ENCODE measurements at places on chromosomes 4 and X.

DNA sequence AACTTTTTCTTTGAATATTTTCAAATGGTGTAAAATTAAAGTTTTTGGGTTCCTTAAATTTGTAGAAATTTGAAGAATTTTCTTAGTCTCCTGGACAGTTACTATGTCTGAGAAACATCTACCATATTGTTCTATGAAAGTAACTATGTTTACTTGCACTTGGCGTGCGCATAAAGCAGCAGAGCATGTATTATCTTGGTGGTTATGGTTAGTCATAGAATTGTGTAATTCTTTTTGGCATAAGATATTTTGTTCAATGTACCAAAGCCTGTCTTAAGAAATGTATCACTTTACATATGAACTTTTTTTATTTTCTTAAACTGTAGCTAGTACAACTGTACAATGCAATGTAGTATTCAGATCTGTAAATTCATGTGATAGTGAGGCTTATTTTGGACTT, 49.2 kb downstream of the CDS1 start:
- DNase-seq = no peak

- DNase-seq = no peak
These were observed 19.2 kb downstream of the STIM2 start for GRCh38 chr4:26879805-26880204.

DNA sequence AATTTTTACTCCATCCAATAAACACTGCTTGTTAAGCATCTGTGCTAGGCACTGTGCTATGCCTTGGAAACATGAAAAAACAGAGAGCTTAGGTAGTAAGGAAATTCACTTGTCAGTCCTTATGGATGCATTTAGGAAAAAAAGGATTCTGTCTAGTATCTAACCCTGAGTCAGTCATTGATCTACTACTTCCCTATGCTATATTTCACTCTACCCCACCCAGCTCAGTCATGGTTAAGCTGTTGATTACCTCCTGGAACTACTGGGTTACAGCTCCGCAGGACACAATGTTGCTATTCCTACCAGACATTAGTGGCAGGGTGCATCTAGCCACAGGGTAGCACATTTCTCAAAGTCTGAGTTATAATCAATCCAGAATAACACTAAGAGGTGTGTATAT, 2.9 kb upstream of the USP53 start:
- DNase-seq = no peak

- DNase-seq = no peak
These were observed 89.1 kb upstream of the TSPAN5 start for GRCh38 chr4:98747393-98748091.

GRCh38 chrX:103276581-103277002, at the start of gene TCEAL5:
TSS of gene TCEAL5 (minus strand) at chrX:103276750. CDS start at chrX:103274563, 2,187 bp downstream.
- peak; percentile 78 for DNase-seq

DNA sequence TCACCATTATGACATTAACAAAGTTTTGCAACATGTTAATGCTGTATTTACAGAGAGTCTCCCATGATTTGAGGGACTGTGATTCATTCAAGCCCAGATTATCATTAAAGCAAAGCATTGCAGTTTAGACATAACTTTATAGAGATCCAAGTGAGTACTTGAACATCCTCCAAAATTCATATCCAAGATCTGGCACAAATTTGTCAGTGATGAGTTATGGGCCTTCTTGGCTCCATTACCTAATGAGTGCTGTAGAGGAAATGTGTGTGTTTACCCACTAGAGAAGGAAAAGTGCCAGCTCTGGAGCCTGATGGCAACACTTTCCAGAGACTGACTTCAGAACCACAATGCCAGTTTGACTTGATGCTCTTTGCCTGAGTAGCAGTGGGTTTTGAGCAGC, 432.3 kb downstream of the GALNTL6 start:
- peak; percentile 7 for DNase-seq

- DNase-seq = no peak
These were observed 200.5 kb upstream of the CXorf66 start for GRCh38 chrX:140165849-140166248.

DNA sequence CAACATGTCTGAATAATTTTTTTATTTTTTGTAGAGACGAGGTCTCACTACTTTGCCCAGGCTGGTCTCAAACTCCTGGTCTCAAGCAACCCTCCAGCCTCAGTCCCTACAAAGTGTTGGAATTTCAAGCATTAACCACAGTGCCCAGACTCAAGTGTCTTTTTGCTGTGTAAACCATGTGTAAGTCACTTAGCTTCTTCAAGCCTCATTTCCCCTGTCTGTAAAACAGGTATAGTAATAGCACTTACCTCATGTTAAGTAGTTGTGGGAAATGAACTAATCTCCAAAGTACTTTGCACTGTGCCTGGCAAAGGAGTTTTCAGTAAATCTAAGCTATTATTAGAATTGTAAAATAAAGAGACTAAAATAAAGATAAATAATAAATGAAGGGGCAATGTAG, 35.7 kb downstream of the STBD1 start:
- DNase-seq = no peak

DNA sequence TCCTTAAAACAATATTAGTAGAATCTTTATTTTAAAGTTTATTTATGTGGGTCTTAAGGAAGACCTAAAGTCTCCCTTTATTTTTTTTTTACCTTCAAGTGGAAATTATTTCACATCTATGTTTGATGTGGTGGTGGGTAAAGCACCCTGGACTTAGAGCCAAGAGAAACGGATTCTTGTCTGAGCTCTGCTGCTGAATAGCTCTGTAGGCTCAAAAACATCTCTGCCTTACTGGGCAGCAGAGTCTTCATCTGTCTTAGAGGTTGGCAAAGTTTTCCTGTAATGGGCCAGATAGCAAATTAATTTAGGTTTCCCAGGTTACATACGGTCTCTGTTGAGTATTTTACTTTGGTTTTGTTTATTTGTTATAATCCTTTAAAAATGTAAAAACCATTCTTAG, 136.5 kb downstream of the CEP135 start:
- DNase-seq = no peak

- no peak for DNase-seq
These were observed 29.7 kb downstream of the PPP1R2C start for GRCh38 chrX:42748067-42748850.

DNA sequence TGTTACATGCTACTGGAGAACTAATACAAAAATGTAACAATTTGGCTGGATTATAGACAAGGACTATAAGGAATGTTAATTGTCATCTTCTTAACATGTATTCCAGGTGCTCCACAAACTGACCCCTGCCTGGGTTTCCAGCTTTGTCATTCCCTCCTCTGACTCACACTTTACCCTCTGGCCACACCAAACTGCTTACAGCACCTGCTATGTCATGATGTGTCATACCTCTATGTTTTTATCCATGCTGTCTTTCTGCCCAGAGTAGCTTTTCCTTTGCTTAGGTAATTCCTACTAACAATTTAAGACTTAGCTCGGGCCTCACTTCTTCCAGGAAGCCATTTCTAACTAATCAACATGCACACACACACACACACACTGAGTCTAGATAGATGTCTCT, 14.0 kb upstream of the SHROOM4 start:
- no peak for DNase-seq

- no peak for DNase-seq
These were observed 9.2 kb upstream of the RNF150 start for GRCh38 chr4:141142423-141142822.

GRCh38 chr4:55343887-55344286, 2.2 kb upstream of the SRD5A3 start:
- no peak for DNase-seq

- DNase-seq = peak; percentile 3
These were observed 103.3 kb downstream of the DCLK2 start for GRCh38 chr4:150181536-150181935.

DNA sequence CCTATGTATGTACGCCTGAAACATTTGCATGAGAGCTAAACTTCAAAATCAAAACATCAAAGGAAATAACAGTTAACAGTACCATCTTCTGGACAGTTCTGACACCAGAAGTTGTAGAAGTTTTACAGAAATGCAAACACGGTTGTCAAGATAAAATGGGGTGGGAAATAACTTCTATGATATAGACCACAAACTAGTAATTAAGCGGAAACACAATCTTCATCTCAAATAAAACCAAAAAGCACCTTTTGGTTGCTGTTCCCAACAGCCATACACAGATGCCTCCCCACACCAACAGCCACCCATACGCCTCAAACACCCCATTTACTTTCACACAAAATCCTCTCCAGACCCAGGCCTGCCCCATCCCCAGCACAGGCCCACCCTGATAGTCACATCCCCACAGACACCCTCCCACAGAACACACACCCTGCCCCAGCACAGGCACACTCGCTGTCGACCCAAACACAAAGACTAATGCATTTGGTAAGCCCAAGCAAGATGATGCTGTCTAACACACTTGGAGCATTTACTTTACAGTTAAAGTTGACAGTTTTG, 64.3 kb downstream of the TAPT1 start:
- DNase-seq = no peak

DNA sequence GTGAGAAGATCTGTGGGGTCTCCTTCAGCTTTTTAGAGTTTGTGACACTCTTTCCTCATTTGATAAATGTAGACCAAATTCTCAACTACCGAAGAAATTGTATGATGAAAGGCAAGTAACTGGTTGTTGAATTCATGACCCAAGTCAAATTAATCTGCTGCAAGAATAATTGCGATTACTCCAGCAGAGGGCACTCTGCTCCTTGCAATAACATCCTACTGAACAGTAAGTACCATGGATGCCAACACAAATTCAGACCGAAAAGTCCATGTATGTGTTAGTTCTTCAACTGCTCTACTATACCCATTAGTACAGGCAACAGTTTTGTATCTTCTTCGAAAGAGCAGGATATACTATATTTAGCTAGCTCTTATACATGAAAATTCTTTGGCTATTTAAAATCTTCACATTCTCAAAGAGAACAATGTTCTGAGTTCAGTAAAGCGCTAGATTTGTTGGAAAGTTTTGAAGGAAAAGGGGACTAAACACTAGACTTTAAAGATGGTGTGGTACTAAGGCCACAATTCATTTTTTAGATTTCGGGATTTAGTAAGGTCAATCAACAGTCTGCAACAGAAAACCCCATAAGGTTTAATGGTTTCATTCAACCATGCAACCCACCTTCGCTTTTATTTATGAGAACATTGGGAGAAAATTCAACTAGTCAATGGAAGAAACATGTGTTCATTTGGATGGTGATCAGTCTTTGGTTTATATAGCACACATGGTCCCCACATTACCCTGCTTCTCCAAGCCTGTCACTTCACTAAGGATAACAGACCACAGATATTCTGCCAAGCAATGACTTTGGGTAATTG, 105.4 kb upstream of the TBC1D9 start:
- DNase-seq = peak; percentile 64

GRCh38 chr4:46818604-46819003, 90.4 kb downstream of the COX7B2 start:
- no peak for DNase-seq

- no peak for DNase-seq
These were observed 43.8 kb upstream of the GAB1 start for GRCh38 chr4:143292858-143293257.

DNA sequence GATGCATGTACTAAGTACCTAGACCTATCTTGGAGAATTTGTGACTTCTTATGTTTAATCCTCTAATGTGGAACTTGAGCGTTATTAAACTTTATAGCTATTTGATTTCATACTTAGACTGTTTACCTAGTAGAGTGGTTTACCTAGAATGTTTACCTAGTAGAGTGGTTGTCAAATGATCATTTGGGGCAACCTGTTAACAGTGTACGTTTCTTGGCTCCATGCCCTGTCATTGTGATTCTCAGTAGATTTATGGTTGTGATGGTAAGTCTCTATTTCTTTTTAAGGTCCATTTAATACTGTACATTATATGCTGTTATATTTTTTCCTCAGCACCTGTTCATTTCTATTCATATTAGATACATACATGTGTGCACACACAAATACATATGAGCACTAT, 233.0 kb upstream of the MAD2L1 start:
- DNase-seq = peak; percentile 86

GRCh38 chr4:85717351-85717750, 242.4 kb downstream of the ARHGAP24 start:
- DNase-seq = no peak

DNA sequence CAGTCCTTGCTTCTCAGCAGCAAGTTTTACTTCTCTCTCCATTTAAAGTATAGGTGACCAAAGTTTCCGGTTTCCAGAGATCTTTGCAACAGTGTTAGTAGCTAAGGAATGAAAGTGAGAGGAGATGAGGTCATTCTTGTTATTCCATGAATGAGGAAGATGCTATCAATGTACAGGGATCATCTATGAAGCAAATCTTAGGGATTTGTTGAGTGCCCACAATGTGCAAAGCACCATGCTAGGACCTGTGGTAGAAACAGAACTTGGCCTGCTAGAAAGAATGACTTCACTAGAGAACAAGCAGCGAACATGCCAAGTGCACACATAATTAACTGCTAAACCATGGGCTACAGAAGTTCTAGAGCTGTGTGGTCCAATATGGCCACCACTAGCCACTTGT, 112.5 kb downstream of the MID1 start:
- DNase-seq = no peak

- DNase-seq = no peak
These were observed 99.5 kb upstream of the SLC4A4 start for GRCh38 chr4:71239365-71239764.

DNA sequence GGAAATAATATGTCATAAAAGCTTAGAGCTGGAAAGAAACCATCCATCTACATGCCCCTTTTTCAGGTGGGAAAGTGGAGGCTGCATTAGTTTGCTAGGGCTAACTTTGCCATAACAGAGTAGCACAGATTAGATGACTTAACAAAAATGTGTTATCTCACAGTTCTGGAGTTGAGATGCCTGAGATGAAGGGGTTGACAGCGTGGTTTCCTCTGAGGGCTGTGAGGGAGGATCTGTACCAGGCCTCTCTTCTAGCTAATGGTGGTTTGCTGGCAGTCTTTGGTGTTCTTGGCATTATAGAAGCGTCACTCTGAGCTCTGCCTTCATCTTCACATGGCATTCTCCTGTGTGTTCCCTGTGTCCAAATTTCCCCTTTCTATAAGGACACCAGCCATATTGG, 2.4 kb downstream of the CHRNA9 start:
- no peak for DNase-seq

DNA sequence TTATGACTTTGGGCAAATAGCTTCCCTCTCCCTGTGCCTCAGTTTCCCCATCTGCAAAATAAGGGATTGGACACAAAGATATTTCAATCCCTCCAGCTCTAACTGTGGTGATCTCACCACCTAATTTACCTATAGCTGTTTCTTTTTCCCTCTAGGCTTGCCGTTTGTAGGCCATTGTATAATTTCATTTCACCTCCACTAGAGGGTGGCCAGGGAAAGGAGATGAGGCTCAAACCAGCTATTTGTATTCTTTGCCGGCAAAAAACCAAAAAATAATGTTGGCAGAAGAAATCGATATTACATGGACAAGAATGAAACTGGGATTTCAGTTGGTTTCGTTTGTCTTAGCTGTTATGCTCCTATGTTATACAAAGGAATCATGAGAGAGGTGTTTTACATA, 36.1 kb upstream of the DOCK11 start:
- DNase-seq = peak; percentile 11

DNA sequence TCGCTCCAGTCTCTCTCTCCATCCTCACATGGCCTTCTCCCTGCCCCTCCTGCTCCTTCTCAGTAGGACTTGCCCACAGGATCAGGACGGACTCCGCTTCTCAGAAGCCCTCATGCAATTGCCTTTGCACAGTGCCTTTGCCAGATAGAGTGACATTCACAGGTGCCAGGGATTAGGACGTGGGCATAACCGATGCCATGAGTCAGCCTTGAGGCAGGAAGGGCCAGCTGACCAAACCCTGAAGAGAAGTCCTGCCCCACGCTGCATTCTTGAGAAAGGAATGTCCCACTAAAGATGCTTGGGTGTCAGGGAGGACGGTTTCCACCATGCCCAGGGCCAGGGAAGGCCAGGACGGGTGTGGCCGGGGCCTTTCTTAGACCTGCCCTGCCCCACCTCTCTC, 6.6 kb upstream of the GRPEL1 start:
- DNase-seq = no peak
